ENCODE measurements at places on chromosomes 3 and 15.

GRCh38 chr15:74046275-74046674, 36.1 kb downstream of the GOLGA6A start:
- no peak for DNase-seq

- DNase-seq = no peak
These were observed 3.8 kb downstream of the TSPAN3 start for GRCh38 chr15:77066971-77067690.

- no peak for DNase-seq
These were observed 19.9 kb downstream of the CCDC14 start for GRCh38 chr3:123941121-123941520.

- no peak for DNase-seq
These were observed 68.0 kb downstream of the TRAK1 start for GRCh38 chr3:42159147-42159546.

GRCh38 chr3:186361762-186362536, at the start of gene DGKG:
DGKG (minus strand) TSS chr3:186362234; CDS start chr3:186320459, 41,775 bp downstream.
- no peak for DNase-seq

- no peak for DNase-seq
These were observed 61.8 kb upstream of the SMAD3 start for GRCh38 chr15:67003586-67003985.

- no peak for DNase-seq
These were observed 515.2 kb downstream of the NTRK3 start for GRCh38 chr15:87741350-87741749.

DNA sequence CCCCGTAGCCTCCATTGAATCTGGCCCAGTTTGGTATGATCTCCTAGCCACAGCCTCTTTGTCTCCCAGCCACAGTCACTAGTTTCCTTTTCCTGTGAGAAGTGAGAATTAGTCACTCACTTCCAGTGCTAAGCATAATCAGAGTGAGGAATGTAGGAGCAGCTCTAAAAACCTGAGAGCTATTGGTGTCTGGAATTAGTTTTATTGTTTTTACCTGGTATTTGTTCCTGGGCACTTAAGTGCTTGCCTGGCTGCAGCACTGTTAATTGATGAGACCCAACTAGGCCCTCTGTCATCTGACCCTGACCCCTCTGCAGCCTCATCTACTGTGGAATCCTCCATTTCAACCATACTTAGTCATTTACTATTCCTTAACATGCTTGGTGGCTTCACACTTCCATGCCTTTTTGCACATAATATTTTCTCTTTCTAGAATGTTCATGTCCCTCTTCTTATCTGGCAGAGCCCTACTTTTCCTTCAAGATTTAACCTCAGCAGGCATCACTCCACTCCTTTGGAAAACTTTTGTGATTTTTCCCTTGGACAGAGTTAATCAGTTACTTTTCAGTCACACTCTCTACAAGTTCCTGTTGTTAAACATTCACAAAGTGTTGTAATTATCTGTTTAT, 48.8 kb downstream of the PDE8A start:
- no peak for DNase-seq

- DNase-seq = no peak
These were observed 13.1 kb downstream of the MYH15 start for GRCh38 chr3:108497271-108497670.

DNA sequence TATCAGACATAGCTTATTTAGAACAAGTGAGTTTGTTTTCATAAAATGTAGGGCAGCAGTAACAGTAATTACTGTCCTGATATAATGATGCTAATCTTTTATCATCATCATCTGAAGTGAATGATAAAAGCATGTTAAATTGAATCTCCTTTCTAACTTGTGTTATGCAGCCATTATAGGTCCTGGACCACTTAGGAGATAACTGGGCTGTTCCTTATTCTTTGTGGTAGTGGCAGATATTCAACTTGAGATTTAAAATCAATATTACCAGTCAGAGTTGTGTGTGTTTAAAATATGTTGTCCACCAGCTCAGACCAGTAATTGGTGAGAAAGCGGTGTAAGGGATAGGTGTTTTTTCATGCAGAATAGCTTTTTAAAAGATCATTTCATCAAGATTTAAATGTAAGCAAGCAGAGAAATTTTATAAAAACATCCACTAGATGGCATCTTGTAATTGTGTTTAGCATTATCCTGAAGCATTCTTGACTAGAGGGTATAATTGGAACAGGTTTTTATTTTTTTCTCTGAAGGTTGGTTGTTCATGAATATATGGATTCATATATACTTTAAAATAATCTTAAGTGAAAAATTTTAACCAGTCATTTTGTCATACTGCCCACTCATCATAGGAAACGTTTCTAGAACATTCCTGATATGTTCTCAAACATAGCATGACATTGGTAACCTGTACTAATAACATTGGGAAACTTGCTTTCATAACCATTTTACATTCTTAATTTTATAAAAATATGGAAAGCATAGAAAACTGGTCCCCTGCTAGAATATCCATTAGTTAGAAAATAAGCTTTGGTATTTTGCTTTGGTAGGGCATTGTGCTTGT, 153.9 kb downstream of the BBX start:
- DNase-seq = no peak

DNA sequence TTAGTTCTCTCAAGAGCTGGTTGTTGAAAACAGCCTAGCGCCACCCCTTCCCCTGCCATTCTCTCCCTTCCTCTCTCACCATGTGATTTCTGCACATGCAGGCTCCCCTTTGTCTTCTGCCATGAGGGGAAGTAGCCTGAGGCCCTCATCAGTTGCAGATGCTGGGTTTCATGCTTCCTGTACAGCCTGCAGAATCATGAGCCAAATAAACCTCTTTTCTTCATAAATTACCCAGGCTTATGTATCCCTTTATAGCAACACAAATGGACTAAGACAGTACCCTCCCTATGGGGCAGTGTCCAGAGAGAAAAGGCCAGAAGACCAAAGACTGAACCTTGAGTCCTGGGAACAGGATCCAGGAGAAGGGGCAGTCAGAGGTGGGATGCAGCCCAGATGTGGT, 54.7 kb downstream of the CLEC3B start:
- DNase-seq = no peak

GRCh38 chr3:121752261-121752660, 2.7 kb upstream of the GOLGB1 start:
- DNase-seq = no peak

DNA sequence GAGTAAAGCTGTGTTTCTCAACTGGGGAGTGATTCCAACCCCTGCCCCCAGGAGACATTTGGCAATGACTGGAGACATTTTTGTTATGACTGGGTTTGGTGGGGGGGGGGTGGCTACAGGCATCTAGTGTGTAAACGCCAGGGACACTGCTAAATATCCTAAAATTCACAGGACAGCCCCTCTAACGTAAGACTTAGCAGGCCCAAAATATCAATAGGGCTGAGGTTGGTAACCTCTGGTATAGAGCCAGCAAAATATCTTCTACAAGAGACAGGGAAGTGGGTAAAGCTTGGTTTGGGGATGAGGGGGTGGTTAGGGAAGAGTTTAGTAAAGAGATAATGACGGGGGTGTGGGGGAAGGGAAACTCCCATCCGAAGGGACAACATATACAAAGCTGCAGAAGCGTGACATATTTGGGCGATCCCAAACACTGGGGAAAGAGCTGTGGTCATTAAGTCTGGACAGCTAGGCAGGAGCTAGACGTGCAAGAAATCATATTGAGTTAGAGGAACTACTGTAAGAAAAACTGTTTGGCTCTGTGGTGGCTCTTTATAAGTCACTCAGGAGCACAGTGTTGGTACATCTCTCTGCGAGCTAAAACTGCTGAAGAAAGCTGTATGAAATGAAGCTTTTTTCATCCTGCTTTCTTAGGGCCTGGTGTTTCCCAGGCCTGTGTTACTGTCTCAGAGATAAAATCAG, 697 bp upstream of the TRIM69 start:
- no peak for DNase-seq

DNA sequence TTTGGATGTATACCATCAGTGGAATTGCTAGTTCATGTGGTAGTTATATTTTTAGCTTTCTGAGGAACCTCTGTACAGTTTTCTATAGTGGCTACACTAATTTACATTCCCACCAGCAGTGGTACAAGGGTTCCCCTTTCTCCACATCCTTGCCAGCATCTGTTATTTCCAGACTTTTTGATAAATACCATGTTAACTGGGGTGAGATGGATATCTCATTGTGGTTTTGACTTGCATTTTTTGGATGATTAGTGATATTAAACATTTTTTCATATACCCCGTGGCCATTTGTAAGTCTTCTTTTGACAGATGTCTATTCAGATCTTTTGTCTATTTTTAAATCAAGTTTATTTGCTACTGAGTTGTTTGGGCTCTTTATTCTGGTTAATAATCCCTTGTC, 455.6 kb upstream of the RARB start:
- DNase-seq = no peak
